Activated CD4-positive, alpha-beta T cell treated with anti-CD3 and anti-CD28 coated beads, Interleukin-2, amount 10 ng/mL, durations not matched to agents 24 days and 14 days (primary cell): ENCODE measurements at places on chromosomes 5 and 9. TPM values are rescaled to one million over a fixed set of nuclear protein-coding genes. Genes with fewer than 3 reads are reported as not detected.

Gene RMRP
- total RNA-seq, result 5,949 and 6,301 TPM in 2 replicates

Gene P4HA2
- 45.5 and 49.5 TPM in 2 replicates for total RNA-seq

Gene SPAAR
- not detected in 2 replicates for total RNA-seq

Gene SLC25A46
- total RNA-seq, result 47.0 and 49.4 TPM in 2 replicates

Gene SELENOP
- not detected in 2 replicates for total RNA-seq

Gene NNT
- total RNA-seq, result 52.2 and 59.1 TPM in 2 replicates

Gene POU4F3
- 0.14 TPM in 2 replicates for total RNA-seq

Gene POU5F2
- total RNA-seq, result 1.1 TPM in 2 replicates

Gene DMGDH
- total RNA-seq, result not detected in 2 replicates
